ENCODE measurements at places on chromosomes 6 and 20. TPM values are rescaled to one million over a fixed set of nuclear protein-coding genes. Genes with fewer than 3 reads are reported as not detected.

The ECT2L gene
- not detected for total RNA-seq

The GPLD1 gene
- total RNA-seq, result 0.74 TPM

The PFDN4 gene
- total RNA-seq, result 74.0 TPM

The L3MBTL3 gene
- 4.5 TPM for total RNA-seq

The SUPT3H gene
- 4.2 TPM for total RNA-seq

All from airway epithelial cell (primary cell).